ENCODE measurements at places on chromosomes 13 and 19.

GRCh38 chr13:44974056-44974793, 15.0 kb downstream of the NUFIP1 start:
- DNase-seq, result no peak

- no peak for DNase-seq
These were observed 11.3 kb downstream of the ZFR2 start for GRCh38 chr19:3857449-3858003.

DNA sequence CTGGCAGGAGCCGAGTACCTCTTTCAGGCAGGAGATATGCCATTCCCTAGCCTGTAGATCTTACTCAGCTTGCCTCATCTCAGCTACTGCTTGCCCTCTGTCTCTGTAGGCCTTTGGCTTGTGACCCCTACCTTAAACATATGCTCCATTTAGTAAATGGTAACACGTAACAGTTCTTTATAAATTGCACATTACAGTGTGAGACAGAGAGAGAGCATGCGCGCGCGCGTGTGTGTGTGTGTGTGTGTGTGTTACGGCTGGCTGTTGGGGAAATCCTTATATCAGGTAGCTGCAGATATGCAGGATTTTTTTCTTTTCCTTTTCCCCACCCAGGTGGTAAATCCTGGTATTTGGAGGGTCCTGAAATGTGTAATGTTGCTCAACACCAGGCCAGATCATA, 4.2 kb downstream of the SPINT2 start:
- DNase-seq, result no peak

GRCh38 chr19:40445780-40446262, 1.7 kb upstream of the SERTAD3 start:
- no peak for DNase-seq

DNA sequence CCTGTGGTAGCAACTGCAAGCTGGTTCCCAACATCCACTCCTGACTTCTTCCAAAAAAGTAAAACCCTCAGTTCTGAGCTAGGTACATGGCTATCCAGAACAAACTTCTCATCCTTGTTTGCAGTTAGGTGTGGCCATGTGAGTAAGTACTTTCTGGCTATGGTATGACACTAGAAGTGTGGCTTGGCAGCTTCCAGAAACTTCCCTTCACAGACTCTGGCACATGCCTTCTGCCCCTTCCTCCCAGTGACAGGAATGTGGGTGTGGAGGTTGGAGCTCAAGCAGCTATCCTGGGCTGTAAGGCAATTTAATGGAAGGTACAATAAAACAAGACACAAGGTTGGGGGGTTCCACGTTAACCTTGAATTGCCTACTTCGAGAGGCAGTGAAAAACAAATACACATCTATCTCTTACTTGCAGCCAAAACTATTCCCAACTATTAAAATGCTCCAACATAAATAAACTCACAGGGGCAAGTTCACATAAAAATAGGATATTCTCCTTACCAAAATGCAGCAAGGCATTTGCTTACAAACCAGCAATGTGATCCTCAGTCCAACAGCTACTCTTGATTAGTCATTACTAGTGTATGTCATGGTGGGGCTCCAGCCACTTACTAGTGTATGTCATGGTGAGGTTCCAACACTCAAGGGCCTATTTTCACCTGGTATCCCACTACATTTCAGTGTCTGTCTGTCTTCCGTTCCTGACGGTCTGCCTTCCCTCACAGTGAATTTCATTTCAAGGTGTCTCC, 3.1 kb downstream of the SMG9 start:
- DNase-seq, result peak; percentile 57

DNA sequence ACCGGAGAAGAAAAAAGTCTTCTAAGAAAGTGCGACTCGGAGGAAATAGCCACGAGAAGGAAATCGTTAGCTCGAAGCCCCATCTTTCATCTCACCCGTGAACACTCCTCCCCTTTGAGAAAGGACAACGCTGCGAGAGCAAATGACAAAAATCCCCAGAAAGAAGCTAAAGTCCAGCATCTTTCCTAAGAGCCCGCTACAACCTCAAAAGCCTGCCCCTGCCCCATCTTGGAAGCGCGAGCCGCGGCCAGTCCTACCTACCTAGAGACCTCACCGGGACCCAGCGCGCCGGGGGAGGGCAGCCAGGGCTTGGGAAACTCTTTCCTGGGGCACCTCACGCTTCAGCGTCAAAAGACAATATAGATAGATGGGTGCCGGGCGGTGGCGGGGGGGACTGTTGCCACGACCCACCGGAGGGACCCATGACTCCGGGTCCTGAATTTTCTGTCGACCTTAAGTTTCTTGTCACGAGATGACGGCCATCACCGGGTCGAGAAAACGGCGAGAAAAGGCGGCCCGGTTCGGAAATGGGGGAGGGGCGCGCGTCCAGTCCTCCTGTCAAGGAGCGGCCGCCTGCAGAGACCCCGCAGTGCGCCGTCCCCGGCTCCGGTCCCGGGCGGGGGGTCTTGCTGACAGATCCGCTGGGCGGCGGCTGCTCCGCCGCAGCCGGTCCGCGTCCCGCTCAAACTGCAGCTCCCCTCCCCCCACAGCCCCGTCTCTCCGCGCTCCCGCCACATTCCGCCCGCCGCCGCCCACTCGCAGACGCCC, 65.9 kb downstream of the KCNRG start:
- DNase-seq, result peak; percentile 47

DNA sequence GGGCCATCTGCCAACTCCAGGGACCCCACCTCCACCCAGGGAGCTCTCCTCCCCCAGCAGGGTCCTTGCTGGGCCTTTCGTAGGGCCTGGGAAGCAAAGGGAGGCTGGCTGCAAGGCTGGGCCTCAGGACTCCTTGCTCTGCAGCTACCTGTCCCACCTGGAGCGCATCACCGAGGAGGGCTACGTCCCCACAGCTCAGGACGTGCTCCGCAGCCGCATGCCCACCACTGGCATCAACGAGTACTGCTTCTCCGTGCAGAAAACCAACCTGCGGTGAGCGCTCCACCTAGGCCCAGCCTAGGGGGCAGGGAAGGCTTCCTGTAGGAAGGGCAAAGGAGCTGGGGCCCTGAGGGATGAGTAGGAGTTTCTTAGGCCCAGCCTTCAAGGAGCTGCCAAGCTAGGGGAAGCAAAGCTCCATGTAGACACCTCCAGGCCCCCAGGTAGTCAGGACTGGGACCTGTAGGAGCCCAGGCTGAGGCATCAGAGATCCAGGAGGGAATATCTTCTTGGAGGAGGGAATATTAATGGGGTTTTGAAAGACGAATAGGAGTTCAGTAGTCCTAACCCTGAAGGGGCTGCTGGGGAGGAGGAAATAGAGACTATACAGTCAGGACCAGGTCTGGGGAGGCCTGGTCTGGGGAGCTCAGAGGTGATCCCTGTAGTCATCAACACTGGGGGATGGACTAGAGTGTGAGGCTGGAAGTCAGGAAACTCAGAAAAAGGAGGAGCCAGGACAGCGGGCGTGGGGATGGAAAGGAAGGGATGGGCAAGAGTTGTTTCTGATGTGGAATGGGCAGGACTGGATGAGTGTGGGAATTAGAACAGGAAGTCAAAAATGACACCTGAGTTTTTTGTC, 16.0 kb downstream of the GNA15 start:
- no peak for DNase-seq

GRCh38 chr13:53694814-53695532, 666.4 kb downstream of the OLFM4 start:
- no peak for DNase-seq

- DNase-seq, result peak; percentile 62
These were observed 839 bp downstream of the MPHOSPH8 start for GRCh38 chr13:19634256-19634740.

- DNase-seq, result no peak
These were observed 173.8 kb downstream of the EFNB2 start for GRCh38 chr13:106361621-106362020.

DNA sequence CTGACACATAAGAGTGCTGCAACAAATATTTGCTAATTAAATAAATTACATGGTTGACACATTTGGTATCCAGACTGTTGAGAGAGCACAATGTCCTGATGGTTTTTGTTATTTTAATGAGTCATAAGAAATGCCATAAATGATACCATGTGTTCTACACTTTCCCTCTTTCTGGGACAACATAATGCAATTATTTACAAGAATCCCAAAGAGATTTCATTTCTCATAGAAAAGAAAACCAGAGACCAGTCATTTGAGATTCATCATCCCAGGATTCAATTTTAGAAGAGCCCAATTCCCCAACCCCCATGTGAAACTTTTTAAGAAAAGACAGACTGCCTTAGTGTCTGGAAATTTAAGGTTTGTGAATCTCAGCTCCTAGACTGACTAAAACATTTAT, 399.6 kb downstream of the DCT start:
- no peak for DNase-seq

GRCh38 chr13:106471957-106472543, 63.4 kb downstream of the EFNB2 start:
- peak; percentile 97 for DNase-seq

DNA sequence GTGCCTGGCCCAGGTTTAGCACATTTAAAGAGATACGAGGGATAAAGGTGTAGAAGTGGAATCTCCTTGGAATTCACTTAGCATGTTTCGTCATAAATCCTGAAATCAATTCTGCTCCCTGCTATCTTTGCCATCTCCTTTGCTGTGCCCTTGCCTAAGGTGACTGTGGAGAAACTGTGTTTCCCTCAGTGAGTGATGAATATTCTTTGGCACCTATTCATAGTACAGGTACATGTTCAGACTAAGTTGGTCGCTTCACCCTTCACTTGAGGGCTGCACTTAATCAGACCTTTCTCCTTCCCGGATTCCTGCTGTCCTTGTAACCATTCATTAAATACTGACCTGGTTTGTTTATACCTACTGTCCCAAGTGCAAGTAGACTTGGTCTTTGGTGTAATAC, 17.8 kb downstream of the PCCA start:
- DNase-seq, result no peak

GRCh38 chr19:49936549-49936948, 7.2 kb upstream of the NUP62 start:
- DNase-seq, result no peak

Measured in RKO (cell line).